ENCODE measurements at places on chromosomes 3 and 15.

GRCh38 chr3:60000311-60001105, 950.7 kb upstream of the CFAP20DC start:
- no peak for DNase-seq

- no peak for DNase-seq
These were observed 128.5 kb downstream of the CDIN1 start for GRCh38 chr15:36707884-36708435.

DNA sequence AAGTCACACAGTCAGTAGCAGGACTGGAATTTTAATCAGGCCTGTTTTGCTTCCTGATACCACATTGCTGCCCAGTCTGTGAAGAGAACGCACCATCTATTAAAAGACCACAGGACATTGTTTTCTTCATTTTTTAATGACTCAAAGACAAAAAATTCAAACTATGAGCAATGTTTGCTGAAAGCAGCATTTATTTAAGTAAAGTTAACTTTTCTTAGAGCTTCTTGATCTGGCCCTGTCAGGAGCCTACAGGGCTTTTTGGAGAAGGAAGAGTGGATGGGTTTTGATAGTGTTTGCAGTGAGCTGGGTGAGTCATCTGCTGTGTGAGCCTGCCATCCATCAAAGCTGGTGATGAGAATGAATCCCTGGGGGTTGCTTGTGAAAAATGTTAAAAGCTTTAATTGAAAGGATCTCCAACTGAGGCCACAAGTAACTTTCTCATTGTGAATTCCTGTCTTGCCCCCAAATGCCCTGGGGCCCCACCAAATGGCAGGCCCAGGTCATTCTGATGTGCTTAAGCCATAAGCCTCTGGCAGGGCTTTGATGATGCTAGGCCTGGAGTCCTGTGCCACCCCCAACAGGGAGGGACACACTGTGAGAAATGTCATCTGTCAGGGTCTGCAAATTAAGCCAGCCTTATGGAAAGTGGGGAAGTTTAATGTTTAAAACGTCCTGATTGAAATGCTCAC, 136.2 kb upstream of the PFN2 start:
- DNase-seq: no peak

- DNase-seq: peak; percentile 19
These were observed 107.1 kb downstream of the DGKG start for GRCh38 chr3:186254676-186255650.

DNA sequence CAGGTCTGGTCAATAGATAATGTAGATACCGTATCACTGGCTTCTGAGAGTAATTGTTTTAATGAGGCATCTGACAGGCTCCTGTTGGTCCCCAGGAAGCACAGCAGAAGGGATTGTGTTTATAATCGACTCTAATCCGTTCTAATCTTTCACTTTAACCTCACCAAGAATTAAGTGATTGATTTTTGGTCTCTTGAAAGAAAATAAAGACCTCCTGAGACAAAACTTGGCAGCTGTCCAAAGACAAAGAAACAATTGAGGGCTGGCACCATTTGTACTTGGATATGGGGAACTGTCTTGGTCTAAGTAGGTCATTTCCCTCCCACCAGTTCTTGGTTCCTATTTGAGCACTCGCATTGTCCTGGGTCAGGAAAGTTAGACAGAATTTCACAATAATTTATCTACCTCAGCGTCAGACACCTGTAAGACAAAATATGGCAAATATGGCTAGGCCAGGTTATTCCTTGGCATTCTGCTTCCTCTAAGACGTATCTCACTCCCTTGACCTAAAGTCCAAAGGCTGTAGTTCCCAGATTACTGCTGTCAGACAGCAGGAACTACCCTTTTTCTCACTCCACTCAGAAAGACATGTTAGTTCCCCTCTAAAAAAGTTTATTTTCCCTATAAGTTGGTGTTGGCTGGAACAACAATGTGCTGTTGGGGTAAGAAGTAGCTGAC, 22.7 kb upstream of the CD96 start:
- no peak for DNase-seq

GRCh38 chr15:32677238-32677750, 35.8 kb downstream of the SCG5 start:
- DNase-seq: no peak

GRCh38 chr3:163538387-163538786, 1539.9 kb downstream of the SI start:
- DNase-seq: no peak

GRCh38 chr3:40877631-40878463, 321.5 kb upstream of the CTNNB1 start:
- no peak for DNase-seq

- no peak for DNase-seq
These were observed 3.8 kb downstream of the TSPAN3 start for GRCh38 chr15:77066971-77067690.

DNA sequence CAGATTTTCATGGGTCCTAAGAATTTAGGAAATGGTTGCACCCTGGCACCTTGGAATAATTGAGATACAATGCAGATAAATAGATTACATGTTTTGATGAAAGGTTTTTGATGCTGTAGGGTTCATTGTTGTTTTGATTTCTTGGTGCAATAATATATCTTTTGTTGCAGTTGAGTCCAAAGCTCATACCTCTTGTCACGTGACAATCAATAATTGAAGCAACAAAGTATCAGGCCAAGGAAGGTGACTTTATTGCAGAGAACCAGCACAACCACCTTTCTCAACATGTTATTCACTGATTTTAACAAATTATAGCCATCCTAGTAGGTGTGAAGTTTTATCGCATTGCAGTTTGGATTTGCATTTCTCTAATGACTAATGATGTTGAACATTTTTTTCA, 285.5 kb upstream of the SLCO3A1 start:
- DNase-seq: no peak

- DNase-seq: no peak
These were observed 127.7 kb downstream of the SV2B start for GRCh38 chr15:91227766-91228165.

DNA sequence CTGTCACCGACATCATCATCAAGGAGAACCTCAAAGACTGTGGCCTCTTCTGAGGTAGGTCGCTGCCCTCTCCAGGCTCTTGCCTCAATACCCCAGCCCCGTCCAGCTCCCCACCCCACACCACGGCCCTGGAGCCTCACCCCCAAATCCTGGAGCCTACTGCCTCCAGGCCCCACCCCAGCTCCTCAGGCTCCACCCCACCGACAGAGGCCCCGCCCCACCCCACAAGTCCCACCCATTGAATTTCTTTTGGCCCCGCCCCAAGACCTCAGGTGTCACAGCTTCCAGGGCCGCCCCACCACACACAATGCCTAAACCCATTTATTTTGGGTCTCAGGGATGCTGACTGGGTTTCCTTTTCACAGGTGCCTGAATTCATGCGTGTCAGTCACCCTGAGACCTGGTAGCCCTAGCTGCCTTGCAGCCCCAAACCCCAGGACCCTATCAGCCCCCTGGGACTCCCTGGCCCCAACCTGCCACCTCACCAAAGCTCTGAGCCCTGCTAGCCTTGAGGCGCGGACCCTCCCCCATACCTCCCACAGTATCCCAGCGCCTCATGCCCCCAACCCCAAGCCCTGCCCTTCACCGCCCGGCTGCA, 3.6 kb downstream of the GNAT1 start:
- peak; percentile 28 for DNase-seq

GRCh38 chr3:188913084-188913483, 258.7 kb upstream of the TPRG1 start:
- no peak for DNase-seq

GRCh38 chr15:57506422-57506821, 85.3 kb upstream of the MYZAP start:
- no peak for DNase-seq

DNA sequence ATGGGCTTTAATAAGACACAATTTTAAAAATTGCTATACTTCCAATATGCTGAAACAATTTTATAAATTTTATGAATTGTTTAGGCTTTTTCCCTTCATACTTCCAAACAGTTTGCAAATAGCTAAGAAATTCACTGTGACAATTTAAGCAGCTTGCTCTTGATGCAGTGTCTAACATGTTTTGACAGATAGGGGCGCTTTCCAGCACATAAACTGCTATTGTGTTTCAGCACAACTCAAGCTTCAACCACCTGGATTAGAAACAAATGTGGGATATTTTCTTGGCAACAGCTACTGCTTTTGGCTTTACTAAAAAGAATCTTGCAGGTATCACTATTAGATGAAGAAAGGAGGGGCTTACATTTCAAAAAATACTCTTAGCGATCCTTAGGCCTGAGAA, 565.8 kb upstream of the DPPA4 start:
- DNase-seq: no peak

DNA sequence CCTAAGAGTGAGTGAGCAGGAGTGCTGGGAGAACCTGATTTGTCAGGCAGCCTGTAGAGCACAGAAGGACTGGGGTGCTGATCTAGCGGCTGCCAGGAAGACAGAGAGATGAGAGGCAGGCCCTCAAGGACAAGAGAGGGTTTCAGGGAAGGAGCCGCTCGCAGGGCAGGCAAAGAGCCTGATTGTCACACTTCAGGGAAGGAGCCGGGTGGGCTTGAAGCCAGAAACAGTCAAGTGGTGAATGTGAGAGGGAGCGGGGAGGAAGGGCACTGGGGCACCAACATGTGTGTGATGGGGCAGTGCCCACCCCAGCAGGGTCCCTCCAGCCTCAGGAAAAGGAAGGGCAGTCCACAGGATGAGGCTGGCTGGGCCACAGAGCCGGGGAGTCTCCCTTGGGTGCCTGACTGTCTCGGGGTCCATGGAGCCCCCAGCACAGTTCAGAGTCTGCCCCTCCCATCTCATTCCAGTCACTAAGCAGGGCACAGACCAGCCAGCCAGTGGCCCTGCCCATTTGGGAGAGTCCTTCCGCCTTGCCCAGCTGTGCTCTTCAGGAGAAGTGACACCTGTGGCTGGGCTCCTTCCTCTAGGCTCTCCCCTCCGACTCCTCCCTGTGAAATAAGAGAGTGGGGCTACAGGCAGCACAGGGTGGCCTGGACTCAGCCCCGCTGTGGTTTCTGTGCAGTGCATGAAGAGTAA, 148.6 kb downstream of the RAB11A start:
- DNase-seq: no peak

- DNase-seq: no peak
These were observed 251.4 kb downstream of the NR1D2 start for GRCh38 chr3:24196526-24196925.

GRCh38 chr15:50506121-50506520, 40.3 kb downstream of the USP50 start:
- no peak for DNase-seq

DNA sequence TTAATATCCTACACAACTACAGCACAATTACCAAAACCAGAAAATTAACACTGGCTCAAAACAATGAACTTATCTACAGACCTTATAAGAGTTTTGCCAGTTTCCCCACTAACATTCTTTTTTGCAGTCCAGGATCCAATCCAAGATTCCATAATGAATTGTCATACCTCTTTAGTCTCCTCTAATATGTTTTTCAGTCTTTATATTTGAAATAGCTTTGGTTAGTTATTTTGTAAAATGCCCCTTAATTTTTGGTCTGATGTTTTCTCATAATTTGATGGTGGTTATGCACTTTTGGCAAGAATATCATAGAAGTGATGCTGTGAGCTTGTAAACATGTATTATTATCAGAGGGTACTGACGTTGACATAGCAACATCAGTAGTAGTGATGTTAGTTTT, 124.3 kb downstream of the ISL2 start:
- DNase-seq: no peak

- DNase-seq: no peak
These were observed 116.6 kb downstream of the TOP2B start for GRCh38 chr3:25547943-25548674.

- DNase-seq: no peak
These were observed 31.9 kb downstream of the FBXO45 start for GRCh38 chr3:196600359-196600758.

DNA sequence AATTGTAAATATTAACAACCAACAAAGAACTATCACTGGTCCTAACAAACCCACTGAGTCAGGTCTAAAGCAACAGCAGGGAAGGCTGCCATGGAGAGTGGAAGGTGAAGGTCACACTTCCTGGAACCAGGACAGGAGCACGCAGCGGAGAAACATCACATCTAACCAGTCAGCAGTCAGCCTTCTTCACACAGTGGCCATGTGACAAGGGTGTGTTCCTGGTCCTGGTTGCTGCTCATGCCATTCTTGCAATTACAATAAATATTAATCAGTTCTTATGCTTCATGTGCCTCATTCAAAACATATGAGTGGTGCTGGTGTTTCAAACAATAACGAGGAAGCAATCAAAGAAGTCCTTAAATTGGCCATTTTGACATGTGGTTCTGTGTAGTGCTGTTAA, 162.8 kb downstream of the ARRDC4 start:
- no peak for DNase-seq

DNA sequence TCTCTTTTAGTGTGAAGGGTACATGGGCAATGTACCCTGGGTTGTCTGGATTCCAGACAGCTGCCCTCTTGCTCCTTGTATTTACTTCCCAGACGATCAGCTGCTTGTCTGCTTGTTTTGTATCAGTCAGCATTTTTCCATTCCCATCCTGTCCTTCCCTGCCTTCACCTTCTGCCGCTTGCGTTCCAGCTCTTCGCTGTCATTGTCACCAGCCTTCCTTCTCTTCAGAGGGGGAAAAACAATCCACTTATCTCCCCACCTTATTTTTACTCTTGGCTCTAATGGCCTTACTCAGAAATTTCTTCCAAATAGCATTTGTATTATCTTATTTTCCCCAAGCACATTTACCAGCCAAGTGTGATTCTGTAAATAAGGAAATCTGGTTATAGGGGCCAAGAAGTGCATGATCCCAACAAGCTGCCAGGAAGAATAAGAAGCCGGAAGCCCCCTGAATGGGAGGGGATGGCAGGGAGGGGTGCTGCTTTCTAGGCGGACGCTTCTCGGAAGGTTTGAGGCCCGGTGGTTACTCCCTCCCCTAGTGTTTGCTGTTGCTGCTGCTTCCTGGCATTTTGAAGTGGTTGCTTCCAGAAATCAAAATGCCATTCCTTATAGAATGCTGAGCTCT, 497.6 kb downstream of the NTRK3 start:
- DNase-seq: no peak

DNA sequence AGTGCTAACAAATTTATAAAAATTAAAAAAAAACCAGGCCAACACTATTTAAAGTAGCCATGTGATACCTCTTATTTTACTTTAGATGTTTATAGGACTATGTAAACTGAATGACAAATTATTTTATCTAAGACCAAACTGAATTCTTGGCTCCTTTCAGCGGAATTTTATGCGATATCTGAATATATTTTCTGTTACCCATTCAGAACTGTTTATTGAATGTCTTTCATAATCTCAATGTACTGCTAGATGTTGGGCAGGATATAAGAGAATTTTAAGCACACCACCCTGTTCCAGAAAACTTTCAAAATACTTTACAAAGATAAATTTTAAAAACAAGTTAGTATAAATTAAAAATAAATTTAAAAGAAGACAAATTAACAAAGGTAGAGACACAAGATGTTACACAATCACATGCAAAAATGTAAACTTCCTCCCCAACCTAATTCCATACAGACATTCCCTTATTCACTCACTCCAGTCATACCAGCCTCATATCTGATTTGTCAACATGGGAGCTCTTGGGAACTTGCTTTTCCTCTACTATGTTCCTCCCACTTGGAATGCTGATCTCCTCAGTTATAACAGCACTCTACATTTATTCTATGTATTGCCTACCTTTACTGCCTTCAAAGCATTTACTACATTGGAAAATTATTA, 154.6 kb upstream of the MBNL1 start:
- DNase-seq: no peak
